CD4-positive, alpha-beta memory T cell (primary cell): ENCODE measurements at places on chromosomes 11 and 22. TPM values are rescaled to one million over a fixed set of nuclear protein-coding genes. Genes with fewer than 3 reads are reported as not detected.

The MAP6 gene
- not detected for total RNA-seq

The WNT7B gene
- total RNA-seq = not detected

The NARS2 gene
- 16.9 TPM for total RNA-seq

The NLRP10 gene
- total RNA-seq = not detected

DNA sequence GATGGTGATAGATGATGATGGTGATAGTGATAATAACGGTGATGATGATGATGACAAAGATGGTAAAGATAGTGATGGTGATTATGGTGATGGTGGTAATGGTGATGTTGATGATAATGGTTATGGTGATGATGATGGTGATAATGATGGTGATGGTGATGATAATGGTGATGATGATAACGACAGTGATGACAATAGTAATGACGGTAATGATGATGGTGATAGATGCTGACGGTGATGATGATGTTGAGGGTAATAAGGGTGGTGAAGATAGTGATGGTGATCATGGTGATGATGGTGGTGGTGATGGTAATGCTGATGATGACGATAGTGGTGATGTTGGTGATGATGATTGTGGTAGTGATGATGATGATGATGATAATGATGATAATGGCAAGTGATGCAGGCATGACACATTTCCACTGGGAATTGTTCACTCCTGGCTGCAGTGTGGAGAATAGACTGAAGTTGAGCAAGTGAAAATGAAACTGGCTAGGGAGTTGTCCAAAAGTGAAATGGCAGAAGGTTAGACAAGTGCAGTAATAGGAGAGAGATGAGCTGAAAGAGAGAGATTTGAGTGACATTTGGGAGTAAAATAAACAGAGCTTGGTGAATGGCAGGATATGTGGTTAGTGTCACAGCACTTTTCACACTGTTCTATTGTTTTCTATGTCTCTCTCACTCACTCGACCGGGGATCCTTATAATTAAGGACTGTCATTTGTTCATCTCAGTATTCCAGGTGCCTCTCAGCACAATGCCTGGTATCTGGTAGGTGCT is 992.5 kb downstream of the OPCML start:
- no peak for DNase-seq

The C11orf86 gene
- total RNA-seq = not detected

DNA sequence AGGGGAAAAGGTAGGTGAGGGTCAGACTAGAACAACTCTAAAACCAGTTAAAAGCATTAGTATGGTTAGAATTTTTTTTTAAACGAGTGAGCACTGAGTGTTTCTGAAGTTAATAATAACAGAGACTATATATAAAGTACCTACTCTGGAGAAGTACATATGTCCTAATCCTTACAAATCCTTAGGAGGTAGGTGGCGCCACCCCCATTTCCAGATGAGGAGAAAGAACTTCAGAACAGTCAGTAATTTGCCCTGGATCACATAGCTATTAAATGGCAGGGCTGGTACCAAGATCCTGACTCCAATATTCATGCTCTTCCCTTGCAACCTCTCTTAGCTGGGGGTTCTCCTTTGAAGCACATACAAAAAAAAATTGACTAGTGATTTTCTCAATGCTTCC is 80.5 kb downstream of the CLPB start:
- no peak for DNase-seq

DNA sequence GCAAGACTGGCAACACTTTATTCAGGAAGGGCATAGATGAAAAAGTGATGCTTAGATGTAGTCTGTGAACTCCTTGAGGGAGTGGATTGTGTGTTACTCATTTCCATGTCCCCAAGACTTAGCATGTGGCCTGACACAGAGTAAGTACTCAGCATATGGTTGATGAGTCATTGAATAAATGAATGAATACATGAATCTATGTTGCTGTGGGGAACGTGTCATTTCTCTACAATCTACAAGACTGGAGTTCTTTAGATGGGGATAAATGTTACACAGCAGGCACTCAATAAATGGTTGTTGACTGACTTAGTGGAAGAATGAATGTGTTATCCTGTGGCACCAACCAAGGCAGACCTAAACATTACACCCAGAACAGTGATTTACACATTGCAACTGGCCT is 17.9 kb downstream of the BPIFC start:
- DNase-seq = no peak

DNA sequence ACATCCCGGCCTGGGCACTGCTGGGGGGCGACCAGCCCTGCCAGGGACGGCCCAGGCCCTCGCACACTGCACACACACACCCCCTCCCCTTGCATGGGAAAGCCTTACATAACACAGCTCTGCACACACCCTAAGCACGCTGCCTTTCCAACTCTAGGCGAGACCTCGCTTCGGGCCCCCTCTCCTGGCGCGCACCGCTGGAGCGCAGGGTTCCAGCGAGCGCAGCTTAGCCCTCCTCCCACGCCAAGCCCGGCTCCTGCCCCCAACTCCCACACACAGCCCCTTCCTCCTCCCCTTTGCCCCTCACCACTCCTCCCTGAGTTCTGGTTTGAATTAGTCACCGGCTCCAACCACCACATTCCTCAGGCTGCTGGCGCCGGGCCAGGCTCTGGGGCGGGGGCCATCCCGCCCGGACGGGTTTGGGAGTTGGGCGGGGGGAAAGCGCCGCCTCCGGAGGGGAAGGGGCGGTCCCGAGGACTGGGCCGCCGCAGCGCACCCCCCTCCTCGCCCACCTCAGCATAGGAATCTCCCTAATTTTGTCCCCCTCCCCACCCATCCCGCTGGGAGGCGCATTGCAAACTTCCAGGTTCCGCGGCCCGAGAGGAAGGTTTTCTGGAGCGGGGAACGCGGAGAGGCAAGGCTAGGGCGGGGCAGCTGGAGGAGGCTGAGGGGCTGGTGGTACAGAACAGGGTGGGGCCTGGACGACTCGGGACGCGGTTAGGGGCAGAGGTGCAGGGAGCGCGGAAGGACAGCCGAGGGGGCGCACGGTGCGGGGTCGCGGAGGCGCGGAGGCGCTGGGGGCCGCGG is 966 bp downstream of the AHNAK start:
- peak; percentile 57 for DNase-seq

The ASPHD2 gene
- total RNA-seq = 4.0 TPM

DNA sequence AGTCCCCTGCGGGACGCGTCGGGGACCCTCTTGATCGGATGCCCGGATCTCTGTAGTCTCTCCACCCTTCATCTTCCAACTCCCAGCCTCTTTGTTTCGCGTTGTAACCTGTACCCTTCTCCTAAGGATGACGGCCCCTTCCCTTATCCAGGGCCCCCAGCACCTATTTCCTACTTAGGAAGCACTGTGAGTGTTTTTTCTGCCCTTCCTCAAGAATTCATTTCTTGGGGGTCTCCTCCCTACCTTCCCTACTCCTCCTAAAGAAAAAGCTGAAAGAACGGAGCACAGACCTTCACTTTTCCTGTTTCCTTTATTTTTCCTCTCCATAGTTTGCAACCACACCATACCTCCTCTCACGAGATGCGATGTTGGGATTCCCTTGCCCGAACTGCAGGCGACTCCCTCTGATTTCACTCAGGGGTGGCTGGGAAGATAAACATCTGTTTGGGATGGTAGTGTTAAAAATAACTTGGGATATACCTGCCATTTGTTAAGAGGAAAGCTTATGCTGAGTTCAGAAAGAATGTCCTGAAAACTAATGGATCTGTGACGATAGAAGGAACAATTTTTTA is 593 bp downstream of the FAM118B start:
- DNase-seq = no peak
